ENCODE measurements at places on chromosomes 7 and 10.

DNA sequence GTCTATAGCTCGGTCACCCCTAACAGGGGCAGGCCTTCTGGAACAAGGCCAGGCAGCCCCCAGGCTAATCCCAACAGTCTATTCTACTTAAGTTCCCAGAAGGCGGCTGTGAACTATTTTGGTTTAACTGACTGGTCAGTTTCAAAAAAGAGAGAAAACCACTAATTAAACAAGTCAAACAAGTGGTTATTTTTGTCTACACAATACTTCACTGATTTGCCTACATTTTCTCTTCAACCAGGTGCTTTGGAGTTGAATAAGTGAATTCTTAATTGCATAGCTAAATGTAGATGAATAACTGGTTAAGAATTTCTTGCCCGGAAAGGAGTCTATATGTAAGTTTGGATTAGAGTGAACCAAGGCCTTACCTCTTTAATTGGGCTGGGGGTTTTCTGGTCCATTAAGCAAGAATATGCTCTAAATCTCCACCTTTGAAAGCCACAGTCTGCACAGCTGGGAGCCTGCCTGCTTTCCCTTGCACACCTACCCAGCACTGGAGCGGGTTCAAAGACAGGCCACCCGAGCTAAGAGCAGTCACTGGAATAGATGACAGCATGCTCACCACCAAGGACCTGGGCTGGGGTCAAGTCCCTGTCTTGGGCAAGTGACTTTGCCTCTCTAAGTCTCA is 70.4 kb downstream of the TBXAS1 start:
- no peak for DNase-seq

DNA sequence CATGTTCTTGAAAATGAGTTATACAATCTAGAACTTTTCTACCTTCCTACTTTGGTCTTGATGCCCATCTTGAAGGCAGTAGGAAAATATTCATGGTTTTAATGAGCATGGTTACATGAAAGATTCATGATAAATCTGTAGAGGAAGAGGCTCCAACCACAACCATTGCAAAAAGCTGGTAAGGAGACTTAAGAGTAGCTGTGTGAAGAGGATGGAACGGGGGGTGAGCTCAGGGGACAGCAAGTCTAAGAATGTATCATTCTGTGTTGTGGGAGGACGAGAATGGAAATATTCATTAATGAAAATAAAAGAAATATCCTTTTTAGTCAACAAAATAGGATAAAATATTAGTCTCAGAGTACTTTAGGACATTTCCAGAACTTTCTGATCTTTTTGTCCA is 81.1 kb downstream of the BMPER start:
- DNase-seq, result no peak

DNA sequence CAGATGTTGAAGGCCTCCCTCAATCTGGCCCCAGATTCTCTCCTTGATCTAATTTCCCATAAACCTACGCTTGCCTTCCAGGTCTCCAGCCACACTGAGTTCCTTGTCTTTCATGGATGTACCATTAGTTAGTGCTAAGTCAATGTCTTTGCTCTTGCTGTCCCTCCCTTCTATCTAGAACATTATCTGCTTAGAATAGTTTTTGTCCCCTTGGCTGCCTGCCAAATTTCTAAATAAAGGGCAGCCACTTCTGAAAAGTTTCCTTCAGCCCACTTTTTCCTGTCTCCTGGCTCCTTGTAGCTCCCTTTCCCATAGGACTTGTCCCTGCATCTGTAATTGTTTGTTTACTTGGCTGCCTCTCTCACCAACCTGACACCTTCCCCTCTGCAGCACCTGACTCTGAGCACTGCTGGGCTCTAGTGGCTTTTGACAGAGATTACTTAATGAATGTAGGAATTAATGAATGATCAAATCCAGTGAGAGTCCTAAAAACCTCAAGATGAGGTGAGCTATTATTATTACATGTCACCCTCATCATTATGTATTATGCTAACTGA is 58.3 kb downstream of the CXCL12 start:
- no peak for DNase-seq

- no peak for DNase-seq
Observed at GRCh38 chr10:77974396-77975074, 48.0 kb upstream of the DLG5 start.

DNA sequence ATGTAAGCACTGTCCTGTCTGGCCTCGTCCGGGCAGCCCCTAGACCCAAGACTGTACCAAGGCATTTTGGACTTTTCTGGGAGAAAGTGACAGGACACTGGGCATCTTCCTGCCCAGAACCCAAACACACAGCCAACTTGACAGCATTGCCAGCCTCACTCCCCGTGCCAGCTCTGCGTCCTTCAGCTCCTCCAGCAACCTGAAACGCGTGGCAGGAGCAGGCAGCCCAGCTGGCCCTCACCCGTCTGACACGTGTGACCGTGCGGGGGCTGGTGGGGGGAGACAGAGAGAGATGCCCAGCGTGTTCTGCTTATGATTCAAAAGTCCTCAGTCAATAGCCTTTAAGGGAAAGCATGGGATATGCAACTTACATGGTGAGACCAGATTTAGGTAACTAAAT is 50.3 kb upstream of the SLC29A3 start:
- DNase-seq, result no peak

DNA sequence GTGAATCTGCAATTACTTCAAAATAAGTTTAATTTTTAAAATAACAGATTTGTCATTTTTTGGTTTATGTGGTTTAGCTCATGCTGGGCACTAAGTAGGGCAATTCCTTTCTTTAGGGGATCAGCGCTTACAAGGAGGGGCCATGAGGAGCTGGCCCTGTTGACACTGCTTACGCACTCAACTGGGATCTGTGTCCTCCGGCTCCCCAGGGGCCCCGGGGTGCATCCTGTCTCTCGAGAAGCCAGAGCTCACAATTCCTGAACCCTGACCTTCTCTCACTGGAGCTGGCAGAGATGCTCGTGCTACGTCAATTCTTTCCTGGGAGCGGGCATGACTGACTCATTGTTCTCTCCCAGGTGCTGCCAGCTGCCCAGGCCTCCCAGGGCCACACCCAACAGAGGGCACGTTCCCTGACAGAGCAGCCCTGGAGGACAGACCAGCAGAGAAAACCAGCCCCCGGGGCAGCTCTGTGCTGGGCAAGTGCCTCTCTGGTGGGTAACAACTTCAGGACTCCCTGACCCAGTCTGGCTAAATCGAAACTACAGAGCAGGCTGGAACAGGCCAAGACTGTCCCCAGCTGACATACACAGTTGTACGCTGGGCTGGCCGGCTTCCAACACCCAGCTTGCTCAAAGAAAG is 36.8 kb downstream of the CTBP2 start:
- no peak for DNase-seq

DNA sequence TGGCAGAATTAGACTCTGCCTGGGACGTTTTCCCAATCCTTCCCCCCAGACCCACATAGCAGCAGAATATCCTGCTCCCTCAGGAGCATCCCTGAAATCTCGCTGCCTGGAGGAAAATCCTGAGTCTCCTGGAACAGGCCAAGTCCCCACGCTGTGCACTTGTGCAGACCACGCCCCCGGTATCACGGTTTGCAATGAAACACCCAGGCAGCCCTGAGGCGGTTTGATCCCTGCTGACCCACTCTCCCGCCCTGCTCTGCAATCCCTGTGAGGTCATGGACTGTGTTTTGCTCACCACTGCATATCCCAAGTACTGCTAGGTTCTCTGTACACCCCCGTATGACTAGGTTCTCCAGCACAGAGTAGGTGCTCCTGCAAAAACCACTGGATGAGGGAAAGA is 411.8 kb upstream of the MGMT start:
- DNase-seq, result no peak

DNA sequence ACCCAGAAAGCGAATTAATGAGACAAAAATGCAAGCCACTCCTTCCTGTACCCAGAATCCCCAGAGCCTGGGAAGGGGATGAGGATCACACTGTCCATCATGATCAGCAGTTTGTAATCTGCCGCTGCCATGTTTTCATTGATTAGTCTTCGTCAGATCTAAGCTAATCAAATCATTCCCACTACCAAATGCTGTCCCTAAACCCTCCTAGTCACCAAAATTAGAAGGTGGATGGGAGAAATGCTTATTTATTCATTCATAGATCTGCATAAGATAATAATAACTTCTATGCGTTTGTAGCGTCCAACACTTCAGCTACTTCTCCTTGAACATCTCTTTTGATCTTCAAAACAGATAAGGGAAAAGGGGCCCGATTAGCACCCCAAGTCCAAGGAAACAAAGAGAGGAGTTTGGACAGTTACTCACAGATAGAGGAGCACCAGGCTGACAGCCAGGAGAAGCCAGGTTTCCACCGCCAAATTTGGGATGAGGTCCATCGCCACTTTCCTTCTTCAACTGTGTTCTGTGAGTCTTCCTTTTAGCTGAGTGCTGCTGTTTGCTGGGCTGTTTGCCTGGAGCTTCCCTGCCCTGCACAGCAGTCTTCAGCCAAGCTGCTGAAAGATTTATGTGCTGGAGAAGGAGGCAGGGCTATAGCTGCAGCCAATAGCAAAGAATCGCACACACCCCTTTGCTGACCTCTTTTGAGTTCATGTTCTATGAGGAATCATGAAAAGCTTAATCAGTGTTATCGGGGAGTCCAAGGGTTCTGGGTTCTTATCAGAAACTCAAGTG is at the start of gene CYP3A5:
TSS of gene CYP3A5 (minus strand) at position 597 of the 792 bp plus-strand sequence. CDS start at position 497, 100 bp downstream.
- DNase-seq, result no peak

- no peak for DNase-seq
Observed at GRCh38 chr7:46565253-46566096, 644.4 kb upstream of the IGFBP3 start.

DNA sequence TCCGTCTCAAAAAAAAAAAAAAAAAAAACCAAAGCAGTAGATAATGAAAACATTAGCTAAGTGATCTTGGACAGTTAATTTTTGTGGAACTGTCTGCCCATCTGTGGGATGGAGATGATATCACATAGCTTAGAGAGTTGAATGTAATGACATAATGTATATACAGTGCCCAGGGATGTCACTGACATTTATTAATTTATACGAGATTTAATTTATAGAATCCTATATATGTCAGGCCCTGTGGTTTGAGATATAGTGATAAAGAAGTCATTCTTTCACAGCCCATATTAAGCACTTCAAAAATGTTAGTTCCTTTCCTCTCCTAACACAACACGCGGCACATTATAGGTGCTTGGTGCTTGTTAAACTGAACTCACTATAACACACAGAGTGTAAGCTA is 4.0 kb downstream of the ENO4 start:
- no peak for DNase-seq

DNA sequence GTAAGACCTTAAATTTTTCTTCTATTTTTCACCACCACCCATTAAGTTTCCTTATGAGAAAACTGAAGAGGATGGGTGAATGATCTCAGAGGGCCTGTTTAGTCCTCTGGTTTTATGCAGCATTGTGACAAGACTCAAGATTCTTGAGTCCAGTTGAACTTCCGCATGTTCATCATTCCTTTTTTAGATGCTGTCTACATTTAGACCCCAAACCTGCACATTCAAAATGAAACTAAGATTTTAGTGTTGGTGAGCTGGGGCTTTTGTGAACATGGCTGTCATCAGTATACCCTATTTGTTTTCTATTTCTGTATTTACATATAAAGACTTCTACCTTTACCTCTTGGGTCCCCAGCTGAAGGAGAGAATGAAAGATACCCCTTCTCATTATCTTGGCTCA is 31.1 kb downstream of the NET1 start:
- no peak for DNase-seq

DNA sequence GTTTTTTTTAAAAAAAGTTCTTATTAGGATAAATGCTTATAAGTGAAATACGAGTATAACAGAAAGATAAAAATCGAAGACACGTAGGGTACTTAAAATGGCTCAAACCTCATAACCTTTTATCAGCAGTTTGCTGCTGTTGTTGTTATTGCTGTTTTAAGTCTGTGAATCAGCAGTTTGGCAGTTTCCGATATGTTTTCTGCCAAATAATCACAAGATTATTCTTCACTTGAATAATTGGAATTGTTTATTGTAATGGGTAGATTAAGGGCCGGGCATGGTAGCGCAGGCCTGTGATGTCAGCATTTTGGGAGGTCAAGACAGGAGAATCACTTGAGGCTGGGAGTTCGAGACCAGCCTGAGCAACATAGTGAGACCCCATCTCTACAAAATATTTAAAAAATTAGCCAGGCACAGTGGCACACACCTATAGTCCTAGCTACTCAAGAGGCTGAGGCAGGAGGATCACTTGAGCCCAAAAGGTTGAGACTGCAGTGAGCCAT is 177.6 kb downstream of the VTI1A start:
- DNase-seq, result no peak

GRCh38 chr7:30835396-30835915 is 64.2 kb downstream of the MINDY4 start:
- no peak for DNase-seq

DNA sequence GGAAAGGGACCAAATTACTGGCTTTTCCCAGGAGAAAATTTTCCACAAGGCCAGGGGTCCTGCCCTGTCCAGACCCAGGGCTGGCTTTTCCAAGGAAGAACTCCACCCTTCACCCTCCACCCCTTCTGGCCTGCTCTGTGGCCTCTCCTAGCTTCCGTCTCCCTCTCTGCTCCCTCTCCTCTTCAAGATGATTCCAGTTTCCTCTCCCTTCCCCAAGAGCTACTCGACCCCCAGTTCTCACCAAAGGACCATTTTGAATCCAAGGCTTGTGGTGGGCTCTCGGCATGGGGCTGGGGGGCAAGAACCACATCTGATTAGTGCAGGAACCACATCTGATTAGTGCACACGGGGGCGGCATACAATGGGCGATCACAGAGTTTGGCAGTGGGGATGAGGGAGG is 7.7 kb downstream of the CHAT start:
- DNase-seq, result no peak

- no peak for DNase-seq
Observed at GRCh38 chr10:127990846-127991542, 84.1 kb downstream of the PTPRE start.

GRCh38 chr7:24138343-24138742 is 145.6 kb upstream of the NPY start:
- no peak for DNase-seq

GRCh38 chr10:6406220-6407033 is 173.6 kb downstream of the PRKCQ start:
- no peak for DNase-seq

DNA sequence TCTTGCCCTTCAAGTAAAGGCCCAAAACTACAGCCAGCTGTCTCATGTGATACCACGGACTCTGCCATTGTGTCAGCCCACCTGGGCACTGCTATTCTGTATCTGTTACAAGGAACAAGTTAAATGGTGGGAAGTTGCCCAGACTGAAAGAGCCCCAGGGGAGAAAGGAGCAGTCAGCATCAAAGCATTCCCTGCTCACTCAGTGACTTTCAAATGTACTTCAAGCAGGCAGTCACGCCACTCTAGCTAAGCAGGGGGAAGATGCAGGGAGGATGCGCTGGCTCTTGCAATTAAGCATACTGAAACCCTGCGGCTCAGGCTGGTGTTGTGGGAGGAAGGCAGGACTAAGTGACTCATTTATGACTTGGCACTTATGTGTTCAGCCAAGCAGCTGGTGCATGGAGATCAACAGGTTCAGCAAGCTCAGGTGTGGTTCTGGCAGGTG is 1249.6 kb downstream of the TYW1 start:
- no peak for DNase-seq

Measured in NCI-H1930 (cell line).